ENCODE measurements at places on chromosomes 5 and 9. TPM values are rescaled to one million over a fixed set of nuclear protein-coding genes. Genes with fewer than 3 reads are reported as not detected.
A peak's percentile ranks its signal among the peaks of the same experiment; 100 is the strongest.

DNA sequence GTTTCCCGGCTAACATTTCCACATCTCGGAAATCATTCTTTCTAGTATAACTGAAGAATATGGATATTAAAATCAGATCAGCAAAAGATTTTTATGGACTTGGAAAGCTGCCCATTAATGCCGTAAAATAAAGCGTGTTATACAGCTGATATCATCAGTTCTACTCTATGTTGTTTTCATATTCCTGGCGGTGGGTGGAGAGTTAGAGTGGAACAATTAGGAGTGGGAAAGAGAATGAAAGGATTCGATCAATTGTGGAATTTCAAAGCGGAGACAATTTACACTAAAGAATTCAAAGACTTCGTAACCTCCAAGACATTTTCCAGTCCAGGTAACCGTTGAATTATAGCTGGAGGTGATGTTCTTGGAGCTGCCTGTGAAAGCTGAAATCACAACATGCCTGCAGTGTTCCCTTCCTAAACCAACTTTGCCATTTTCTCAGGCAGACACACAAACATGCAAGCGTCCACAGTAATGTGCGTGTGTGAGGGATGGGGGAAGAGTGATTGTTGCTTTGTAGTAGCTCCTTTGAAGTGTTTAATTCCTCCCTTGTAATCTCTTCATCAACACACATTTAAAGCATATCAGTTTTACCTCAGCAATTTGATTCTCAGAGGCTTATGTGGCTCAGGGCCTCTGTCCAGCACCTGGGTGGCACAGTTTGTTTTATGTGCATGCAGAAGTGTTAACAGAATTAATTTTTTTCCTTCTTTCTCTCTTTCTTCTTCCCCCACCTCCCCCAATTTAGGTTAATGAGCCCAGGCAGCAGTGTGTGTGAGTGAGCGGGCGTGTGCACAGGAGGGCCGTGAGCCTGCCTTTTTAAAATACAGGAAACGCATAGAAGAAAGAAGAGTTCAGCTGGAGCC is 544.1 kb downstream of the RAB3C start:
- DNase-seq = no peak
- peaks cover 31% of the 10 kb centered on the region for H3K4me1 ChIP-seq
- peak overlapping the region; percentile 40 for H3K4me3 ChIP-seq
- no peaks in the 10 kb centered on the region for H3K27me3 ChIP-seq
- H3K36me3 ChIP-seq = no peaks in the 10 kb centered on the region

- no peaks in the 10 kb centered on the region for H3K4me1 ChIP-seq
- H3K4me3 ChIP-seq = no peak overlapping the region
- no peak overlapping the region for H3K27ac ChIP-seq
- no peak for DNase-seq
- no peaks in the 10 kb centered on the region for H3K36me3 ChIP-seq
Measured at GRCh38 chr9:34484678-34485077, 26.1 kb downstream of the DNAI1 start.

DNA sequence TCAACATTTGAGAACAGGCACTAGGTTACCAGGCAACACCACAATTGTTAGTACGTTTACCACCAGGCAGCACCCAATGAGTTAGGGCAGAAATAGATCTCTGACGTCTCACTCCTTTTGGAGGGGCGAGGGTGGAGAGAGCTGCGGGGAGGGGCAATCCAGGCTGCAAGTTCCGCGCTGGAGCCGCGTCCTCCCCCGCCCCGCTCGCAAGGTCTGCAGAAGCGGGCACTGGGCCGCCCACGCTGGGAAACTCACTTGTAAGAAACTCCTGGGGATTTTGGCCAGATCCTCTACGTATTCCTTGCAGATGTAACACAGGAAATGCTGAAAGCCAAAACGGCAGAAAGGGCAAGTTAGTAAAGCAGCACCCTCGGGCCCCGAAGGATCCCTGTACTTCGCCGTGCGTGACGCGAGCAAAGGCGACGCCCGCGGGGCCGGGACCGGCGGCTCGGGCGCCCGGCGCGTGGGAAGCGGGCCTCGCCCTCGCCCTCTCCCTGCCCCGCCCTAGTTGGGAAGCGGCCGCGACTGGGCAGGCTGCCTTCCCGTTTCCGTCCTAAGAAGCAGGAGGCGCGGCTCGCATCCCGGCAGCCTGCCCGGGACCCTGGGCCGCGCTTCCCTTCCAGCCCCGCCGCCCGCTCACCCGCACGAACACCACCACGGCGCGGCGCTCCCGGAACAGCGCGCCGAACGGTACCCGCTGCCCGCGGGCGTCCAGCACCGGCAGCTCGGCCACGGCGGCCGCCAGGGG is 493 bp downstream of the PRXL2C start:
- peaks cover 5% of the 10 kb centered on the region for H3K4me1 ChIP-seq
- peaks cover 39% of the 10 kb centered on the region for H3K36me3 ChIP-seq
- H3K27ac ChIP-seq = peak overlapping the region; percentile 96
- no peaks in the 10 kb centered on the region for H3K27me3 ChIP-seq
- H3K4me3 ChIP-seq = peak overlapping the region; percentile 64

DNA sequence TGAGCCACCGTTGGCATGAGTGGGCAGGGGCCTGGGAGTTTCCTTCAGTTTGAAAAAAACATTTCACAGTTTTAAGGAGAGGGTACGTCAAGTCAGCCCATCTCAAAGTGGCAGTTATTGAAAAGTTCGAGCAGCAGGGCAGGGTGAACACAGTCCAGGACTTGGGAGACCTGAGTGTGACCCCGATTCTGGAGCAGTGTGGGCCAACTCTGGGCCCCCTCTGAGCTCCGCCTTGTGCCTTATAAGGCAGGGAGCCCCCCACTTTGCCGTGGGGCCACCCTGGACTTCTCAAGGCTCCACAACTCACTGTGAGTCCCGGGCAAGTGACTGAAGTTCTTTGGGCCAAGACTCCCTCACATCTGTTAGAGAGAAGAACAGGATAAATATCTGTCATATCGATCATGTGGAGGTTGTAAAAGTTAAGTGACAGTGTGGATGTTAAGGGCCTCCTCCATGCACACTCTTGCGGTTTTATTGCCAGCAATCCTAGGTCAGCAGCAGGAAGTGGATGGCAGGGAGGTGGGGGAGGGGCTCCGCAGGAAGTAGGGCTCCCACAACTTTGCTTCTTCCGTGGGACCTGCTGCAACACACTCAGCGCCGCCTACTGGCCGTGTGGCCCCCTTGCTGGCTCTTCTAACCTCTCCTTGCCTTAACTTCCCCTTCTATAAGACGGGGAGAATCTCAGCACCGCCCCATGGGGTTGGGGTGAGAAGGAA is 38.4 kb downstream of the HRH2 start:
- H3K27me3 ChIP-seq = no peaks in the 10 kb centered on the region
- peak overlapping the region; percentile 46 for H3K27ac ChIP-seq
- H3K4me3 ChIP-seq = no peak overlapping the region

DNA sequence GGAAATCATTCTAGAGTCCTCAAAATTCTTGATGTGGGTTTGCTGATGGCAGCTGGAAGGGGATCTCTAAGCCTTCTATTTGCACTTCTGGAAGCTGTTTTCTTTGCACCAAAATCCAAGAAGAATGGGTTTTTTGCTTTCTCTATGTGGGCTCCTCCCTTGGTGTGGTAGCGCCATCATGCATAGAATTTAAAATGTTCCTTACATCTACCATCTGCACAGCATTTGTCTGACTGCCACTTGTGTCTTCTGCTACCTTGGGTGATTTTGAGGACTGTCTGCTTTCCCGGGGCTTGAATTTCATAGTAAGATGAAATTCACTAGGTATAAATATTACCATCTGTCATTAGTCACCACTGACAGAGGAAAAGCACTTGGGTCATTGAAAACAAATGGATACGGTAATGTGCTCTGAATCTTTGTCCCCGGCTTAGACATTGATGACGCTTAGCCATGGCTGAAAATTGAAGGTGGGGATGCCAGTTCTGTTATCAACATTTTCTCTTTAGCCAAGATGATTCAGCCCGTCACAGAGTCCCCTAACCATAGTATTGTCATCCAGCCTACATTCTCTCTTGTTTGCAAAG is 30.0 kb downstream of the SNX30 start:
- H3K4me1 ChIP-seq = no peaks in the 10 kb centered on the region
- no peak overlapping the region for H3K4me3 ChIP-seq
- no peaks in the 10 kb centered on the region for H3K27me3 ChIP-seq
- DNase-seq = no peak
- no peak overlapping the region for H3K27ac ChIP-seq

- H3K27me3 ChIP-seq = no peaks in the 10 kb centered on the region
- H3K36me3 ChIP-seq = no peaks in the 10 kb centered on the region
- H3K27ac ChIP-seq = no peak overlapping the region
- no peak overlapping the region for H3K4me3 ChIP-seq
- no peak for DNase-seq
Measured at GRCh38 chr5:136510481-136510880, 145.1 kb upstream of the TRPC7 start.

GRCh38 chr5:10290438-10290837 is 17.3 kb downstream of the CMBL start:
- peaks cover 27% of the 10 kb centered on the region for H3K36me3 ChIP-seq
- H3K27me3 ChIP-seq = no peaks in the 10 kb centered on the region
- H3K4me3 ChIP-seq = no peak overlapping the region
- peaks cover 6% of the 10 kb centered on the region for H3K4me1 ChIP-seq

GRCh38 chr5:76145945-76146344 is 62.8 kb downstream of the SV2C start:
- no peaks in the 10 kb centered on the region for H3K4me1 ChIP-seq
- no peaks in the 10 kb centered on the region for H3K27me3 ChIP-seq
- no peak overlapping the region for H3K27ac ChIP-seq
- H3K4me3 ChIP-seq = no peak overlapping the region

DNA sequence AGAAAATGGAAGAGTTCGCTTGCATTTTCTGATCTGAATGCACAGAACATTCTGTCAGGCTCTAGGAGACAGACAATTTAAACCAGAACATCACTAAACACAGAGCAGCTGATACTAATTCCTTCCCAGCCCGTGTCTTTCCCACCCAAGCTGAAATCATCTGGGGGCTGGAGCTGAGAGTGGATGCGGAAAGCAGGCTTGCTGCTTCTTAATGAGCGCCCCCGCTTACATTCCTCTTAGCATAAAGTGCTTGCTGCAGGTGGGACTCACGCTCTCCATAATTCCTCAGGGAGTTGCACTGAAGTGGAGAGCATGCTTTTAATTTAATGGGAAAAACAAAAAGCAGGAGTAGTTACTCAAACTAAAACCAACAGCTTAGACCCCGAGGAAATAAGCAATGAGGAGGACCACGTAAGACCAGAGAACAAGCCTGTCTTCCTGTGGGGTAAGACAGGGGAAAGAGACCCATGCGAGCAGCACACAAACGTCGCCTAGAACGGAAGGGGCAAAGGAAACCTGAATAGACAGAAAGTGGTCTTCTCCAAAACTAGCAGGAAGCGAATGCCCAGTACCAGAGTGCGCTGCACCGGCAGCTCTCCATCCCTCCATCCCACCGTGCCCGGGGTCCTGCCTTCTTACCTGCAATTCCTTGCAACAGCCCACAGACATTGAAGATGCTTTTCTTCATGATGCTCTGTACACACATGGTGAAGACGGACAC is 139.3 kb downstream of the LHFPL2 start:
- peaks cover 21% of the 10 kb centered on the region for H3K4me1 ChIP-seq
- no peaks in the 10 kb centered on the region for H3K36me3 ChIP-seq
- H3K27ac ChIP-seq = peak overlapping the region; percentile 92

DNA sequence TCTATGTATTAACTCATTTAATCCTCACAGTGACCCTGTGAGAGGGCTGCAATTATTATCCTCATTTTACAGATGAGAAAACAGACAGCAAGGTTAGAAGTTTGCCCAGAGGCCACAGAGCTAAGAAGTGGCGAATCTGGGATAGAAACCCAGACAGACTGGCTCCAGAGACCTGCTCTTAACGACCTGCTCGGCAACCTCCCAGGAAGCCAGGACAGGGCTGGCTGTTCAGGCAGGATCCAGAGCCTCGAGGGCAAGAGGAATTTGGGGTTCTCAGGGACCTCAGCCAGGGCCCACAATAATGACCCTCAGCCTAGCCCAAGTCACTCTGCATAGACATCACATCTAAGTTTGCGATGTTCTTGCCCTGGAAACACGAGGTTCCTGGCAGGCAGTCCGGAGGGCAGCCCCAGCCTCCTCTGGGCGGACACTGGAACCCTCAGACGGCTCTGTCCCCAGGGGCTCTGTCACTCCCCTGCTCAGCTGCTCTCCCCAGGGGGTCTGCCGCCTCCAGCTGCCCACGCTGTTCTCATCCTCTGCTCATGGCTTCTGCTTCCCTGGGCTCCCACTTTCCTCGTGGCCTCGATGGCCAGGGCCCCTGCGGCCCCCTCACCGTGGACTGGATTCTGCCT is 138.5 kb upstream of the ERCC6L2 start:
- peaks cover 54% of the 10 kb centered on the region for H3K4me1 ChIP-seq
- no peaks in the 10 kb centered on the region for H3K27me3 ChIP-seq
- no peak for DNase-seq
- H3K36me3 ChIP-seq = no peaks in the 10 kb centered on the region
- H3K27ac ChIP-seq = peak overlapping the region; percentile 24
- no peak overlapping the region for H3K4me3 ChIP-seq

GRCh38 chr5:23208959-23209431 is 298.4 kb upstream of the PRDM9 start:
- no peak overlapping the region for H3K27ac ChIP-seq
- H3K27me3 ChIP-seq = no peaks in the 10 kb centered on the region
- no peak overlapping the region for H3K4me3 ChIP-seq
- H3K36me3 ChIP-seq = no peaks in the 10 kb centered on the region
- no peaks in the 10 kb centered on the region for H3K4me1 ChIP-seq

GRCh38 chr5:139137697-139138096 is 60.5 kb downstream of the SIL1 start:
- no peaks in the 10 kb centered on the region for H3K27me3 ChIP-seq
- DNase-seq = no peak
- H3K4me3 ChIP-seq = no peak overlapping the region
- no peak overlapping the region for H3K27ac ChIP-seq
- peaks cover 34% of the 10 kb centered on the region for H3K4me1 ChIP-seq

- no peak overlapping the region for H3K4me3 ChIP-seq
- DNase-seq = no peak
- no peaks in the 10 kb centered on the region for H3K36me3 ChIP-seq
Measured at GRCh38 chr5:30156156-30156555, 1037.3 kb upstream of the CDH6 start.

GRCh38 chr9:134032456-134033222 is 7.4 kb downstream of the BRD3OS start:
- no peaks in the 10 kb centered on the region for H3K4me1 ChIP-seq
- no peak for DNase-seq
- no peaks in the 10 kb centered on the region for H3K27me3 ChIP-seq

GRCh38 chr5:89293810-89294209 is 410.8 kb upstream of the MEF2C start:
- no peaks in the 10 kb centered on the region for H3K4me1 ChIP-seq
- H3K4me3 ChIP-seq = no peak overlapping the region
- H3K27me3 ChIP-seq = no peaks in the 10 kb centered on the region
- DNase-seq = no peak

CEL gene
- total RNA-seq = 10.5 TPM

NDUFA8 gene
- 18.0 TPM for total RNA-seq

PCDHGA10 gene
- total RNA-seq = 15.0 TPM

PCDHGB2 gene
- total RNA-seq = 9.2 TPM

RAPGEF1 gene
- 44.8 TPM for total RNA-seq

PCDHB8 gene
- 1.0 TPM for total RNA-seq

SIT1 gene
- total RNA-seq = 0.39 TPM

AGPAT2 gene
- 154 TPM for total RNA-seq

CD180 gene
- 0.21 TPM for total RNA-seq

PHF24 gene
- total RNA-seq = 0.66 TPM

SLC22A4 gene
- 2.2 TPM for total RNA-seq
